Activated CD4-positive, alpha-beta T cell treated with anti-CD3 and anti-CD28 coated beads for 36 hours (primary cell): ENCODE measurements at places on chromosomes 2 and 18.
A peak's percentile ranks its signal among the peaks of the same experiment; 100 is the strongest.

GRCh38 chr18:5295231-5295920 is at the start of gene ZBTB14:
Gene ZBTB14, minus strand, starts transcription at chr18:5295726. Its CDS starts 2,480 bp downstream, at chr18:5293246.
- DNase-seq = peak; percentile 80

- DNase-seq = no peak
Observed at GRCh38 chr2:10678225-10678624, 11.6 kb downstream of the NOL10 start.

GRCh38 chr2:164495491-164496223 is 125.6 kb downstream of the GRB14 start:
- DNase-seq = no peak

GRCh38 chr2:237293978-237294377 is 120.0 kb downstream of the COL6A3 start:
- DNase-seq = no peak

GRCh38 chr2:9206991-9207640 is 504 bp downstream of the ASAP2 start:
- DNase-seq = peak; percentile 22

DNA sequence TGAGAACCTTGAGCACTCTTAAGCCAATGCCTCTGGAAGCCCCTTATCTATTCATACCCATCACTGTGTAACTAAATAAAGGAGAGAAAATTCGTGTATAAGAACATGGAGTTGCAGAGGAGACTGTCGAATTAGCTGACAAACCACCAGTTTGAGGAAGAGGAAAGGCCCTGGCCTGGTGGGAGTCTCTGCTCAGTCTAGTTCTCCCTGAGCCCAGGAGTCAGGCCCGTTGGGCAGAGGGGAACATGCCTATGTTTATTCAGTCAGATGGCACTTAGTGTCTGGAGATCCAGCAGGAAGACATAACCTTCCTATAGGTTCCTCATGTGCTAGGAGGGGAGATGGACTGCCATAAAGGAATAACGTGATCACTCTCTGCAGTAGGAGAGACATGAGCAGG is 60.3 kb downstream of the MGAT5 start:
- DNase-seq = no peak
